ENCODE measurements at places on chromosomes 3 and 15. TPM values are rescaled to one million over a fixed set of nuclear protein-coding genes. Genes with fewer than 3 reads are reported as not detected.

- DNase-seq = no peak
Measured at GRCh38 chr3:39327746-39328349, 1.7 kb upstream of the CCR8 start.

GRCh38 chr15:41827880-41828806 lies at the start of gene JMJD7:
Gene JMJD7 (plus strand): TSS chr15:41828092. CDS start chr15:41828125, 33 bp downstream.
- peak; percentile 93 for DNase-seq

DNA sequence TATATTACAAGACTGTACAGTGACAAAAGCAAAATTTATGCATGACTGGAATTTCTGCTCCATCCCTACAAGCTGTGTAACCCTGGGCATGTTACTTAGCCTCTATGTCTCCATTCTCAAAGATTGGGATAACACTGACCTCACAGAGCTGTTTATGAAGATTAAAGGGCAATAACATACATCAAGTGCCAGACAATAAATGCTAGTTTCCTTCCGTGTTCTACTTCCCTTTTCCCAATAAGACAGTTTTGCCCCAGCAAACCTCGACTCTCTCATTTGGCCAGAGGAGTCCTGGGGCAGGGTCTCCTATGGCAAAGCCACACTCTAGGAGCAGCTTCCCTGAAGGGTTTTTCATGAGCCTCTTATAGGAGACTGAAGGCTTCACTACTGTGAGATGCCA lies 7.5 kb downstream of the HEXA start:
- no peak for DNase-seq

DNA sequence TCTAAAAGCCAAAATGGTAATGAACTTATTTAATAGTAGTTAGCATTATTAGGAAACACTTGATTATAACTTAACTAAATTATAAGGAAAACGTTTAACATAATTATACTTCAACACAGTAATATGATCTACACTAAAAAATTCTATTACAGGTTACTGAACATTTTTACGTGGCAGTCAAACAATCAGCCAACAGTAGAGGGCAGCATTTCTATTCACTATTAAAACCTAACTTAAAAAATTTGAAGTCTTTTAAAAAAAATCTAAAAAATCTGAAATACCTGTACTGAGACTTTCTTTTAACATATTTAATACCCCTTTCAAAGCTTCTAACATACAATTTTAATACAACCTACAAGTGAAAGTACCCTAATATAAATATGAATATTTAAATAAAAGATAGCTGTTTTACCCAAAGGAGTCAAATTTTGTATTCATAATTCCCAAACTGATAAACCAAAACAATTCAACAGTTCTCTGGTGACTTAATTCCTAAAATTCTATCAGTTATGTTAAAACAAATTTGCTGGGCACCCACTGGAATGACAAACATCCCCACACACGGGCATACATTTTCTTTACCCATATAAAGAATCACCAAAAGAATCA lies 41.5 kb downstream of the DLG1 start:
- peak; percentile 32 for DNase-seq

Gene HAPLN3
- 6.6 TPM for total RNA-seq

Gene PRKCD
- total RNA-seq = 0.80 TPM

Measured in Daoy (cell line).